ENCODE measurements at places on chromosomes 13 and 19. TPM values are rescaled to one million over a fixed set of nuclear protein-coding genes. Genes with fewer than 3 reads are reported as not detected.

Gene NDUFB7
- total RNA-seq, result 289 TPM

Gene MPND
- total RNA-seq, result 9.1 TPM

Gene TUBB4A
- total RNA-seq, result 41.7 TPM

- no peak for DNase-seq
Observed at GRCh38 chr19:10678813-10679212, 22.4 kb upstream of the QTRT1 start.
